Activated CD4-positive, CD25-positive, alpha-beta regulatory T cell (primary cell): ENCODE measurements at places on chromosomes 12 and 14.

GRCh38 chr12:20028033-20028432 lies 340.3 kb upstream of the PDE3A start:
- DNase-seq = no peak

- DNase-seq = no peak
These were observed 39.0 kb downstream of the DCAF4 start for GRCh38 chr14:72965249-72965648.

DNA sequence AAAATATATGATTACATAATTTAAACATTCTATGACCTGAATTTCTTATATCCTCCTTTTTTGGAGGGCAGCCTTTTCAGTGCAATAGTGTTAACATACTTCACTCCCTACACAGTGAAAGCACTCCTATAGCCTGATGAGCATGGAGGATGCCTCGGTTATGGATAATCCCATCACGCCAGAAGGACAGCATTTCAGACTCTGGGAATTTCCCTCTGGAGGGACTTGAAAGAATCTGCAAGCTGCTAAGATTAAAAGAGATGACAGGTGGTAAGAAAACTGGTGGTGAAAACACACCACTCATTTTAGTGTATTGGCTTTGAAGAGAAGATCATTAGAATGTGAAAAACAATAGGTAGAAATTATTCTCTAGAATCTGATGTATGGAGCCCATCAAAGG lies 99.3 kb upstream of the LMNTD1 start:
- DNase-seq = no peak

DNA sequence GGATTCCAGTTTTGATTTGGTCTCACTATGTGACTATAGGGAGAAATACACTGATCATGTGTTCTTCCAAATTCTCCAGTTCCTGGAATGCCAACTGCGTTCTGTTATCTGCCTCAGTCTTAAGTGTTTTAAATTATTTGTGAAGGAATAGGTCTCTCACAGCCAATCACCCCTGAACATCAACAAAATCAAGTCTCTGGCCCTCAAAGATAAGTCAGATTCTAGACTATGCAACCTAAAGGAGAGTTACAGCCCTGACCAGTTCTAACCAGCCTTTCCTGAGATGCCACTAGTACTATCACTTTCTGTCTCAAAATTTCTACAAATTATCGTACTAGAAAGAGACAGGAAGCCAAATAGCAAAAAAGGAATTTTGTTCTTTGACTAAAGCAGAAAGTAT lies 22.3 kb downstream of the ZFC3H1 start:
- no peak for DNase-seq

DNA sequence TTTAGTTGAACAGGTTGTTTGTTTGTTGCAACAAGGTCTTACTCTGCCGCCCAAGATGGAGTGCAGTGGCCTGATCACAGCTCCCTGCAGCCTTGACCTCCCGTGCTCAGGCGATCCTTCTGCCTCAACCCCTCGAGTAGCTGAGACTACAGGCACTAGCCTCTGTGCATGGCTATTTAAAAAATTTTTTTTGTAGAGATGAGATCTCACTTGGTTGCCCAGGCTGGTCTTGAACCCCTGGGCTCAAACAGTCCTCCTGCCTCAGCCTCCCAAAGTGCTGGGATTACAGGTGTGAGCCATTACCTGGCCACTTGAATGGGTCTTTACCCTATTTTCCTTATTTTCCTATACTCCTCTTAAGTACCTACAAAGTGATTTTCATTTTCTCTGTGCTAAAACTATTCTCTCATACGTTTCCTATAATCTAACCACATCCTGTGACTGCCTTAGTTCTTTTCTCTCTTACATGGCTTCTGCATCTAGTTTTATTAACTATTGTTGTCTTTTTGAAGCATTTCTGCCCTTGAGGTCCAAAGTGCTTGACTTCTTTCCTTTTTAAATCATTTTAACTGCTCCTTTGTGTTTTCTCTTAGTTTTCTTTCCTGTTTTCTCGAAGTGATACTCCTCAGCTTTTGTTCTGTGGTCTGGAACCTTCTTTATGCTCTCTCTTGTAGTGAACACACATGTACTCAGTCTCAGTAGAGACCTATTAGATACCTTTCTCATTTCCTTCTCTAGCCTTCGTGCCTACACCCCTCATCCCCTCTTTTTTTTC lies 14.1 kb downstream of the GPX2 start:
- no peak for DNase-seq

DNA sequence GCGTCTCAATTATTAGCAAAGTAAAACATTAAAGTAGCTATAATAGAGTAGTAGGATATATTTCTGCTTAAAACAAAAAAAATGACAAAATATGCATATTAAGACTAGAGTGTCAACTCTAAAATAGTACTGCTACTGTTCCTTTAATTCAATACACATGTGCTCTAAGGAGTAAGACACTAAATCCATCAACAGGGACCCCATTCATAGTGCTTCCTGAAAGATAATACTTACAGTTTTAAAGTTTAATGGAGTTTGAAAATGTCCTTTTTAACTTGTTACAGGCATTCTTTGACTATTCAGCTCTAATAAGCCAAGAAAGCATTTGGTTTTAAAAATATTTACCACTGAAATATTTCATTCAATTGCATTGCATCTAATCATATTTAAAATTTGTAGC lies 145.2 kb downstream of the ADAMTS20 start:
- no peak for DNase-seq

DNA sequence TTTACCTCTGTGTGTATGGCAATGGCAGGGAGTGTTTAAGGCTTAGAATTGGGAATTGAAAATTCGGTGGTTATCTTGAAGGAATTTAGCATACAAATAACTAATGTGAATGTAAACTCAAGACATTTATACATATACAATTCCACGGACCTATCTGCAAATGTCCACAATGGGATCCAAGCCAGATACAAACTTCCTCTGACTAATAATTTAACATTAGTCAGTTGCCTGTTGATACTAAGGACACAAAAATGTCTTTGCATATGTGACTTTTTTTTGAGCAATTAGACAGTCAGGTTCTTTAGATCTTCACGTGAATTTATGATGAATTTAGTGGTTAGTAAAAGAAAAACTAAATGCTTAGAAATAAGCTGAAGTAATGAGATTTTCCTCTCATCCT lies 40.5 kb downstream of the ESR2 start:
- DNase-seq = no peak

DNA sequence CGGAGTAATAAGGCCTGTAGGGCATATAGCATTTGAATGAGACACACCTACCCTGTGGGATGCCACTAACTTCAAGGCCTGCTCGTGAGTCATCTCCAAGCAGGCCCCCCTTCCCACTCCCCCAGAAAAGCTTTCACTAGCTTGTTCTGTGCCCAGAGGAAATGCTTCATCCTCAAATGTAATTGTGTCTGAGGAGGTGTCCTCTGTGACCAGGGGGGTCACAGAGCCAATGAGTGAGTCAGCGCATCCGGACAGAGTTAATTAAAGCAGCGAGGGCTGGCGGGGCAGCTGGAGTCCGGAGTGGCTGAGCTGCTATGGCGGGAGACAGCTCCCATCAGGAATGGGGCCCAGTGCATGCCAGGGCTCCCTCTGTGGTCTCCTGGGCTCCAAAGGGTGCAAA lies 27.0 kb upstream of the ESRRB start:
- DNase-seq = no peak

DNA sequence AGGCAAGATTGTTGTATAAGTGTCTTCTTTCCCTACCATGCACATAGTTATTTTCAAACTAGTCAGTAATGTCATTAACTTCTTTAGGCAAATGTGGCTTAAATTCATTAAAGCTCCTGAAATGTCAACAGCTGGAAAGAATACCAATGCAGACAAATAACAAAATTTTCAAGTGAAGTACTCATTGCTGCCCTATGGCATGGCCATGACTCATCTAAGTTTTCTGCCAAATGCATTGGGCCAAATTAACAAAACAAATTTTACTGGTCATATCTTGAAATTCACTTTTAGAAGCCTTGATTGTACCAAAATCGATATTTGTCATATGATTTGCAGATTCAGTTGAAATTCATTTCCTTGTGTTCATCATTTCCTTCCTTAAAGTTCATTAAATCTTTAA lies 915.9 kb downstream of the SLC6A15 start:
- DNase-seq = no peak

GRCh38 chr12:65432114-65432513 lies 153.6 kb downstream of the MSRB3 start:
- DNase-seq = no peak

- no peak for DNase-seq
These were observed 185.2 kb downstream of the ACSS3 start for GRCh38 chr12:81263072-81263471.

GRCh38 chr14:68815298-68816182 lies 22.7 kb upstream of the ZFP36L1 start:
- no peak for DNase-seq
